ENCODE measurements at places on chromosomes 2 and 18. TPM values are rescaled to one million over a fixed set of nuclear protein-coding genes. Genes with fewer than 3 reads are reported as not detected.

Gene DAPL1
- not detected for total RNA-seq

Gene INPP1
- total RNA-seq = 16.1 TPM

Gene DNAH6
- under 0.01 TPM for total RNA-seq

Gene IL37
- total RNA-seq = not detected

Gene CFC1
- total RNA-seq = not detected

Gene IHH
- total RNA-seq = 0.09 TPM

Gene SLC14A1
- total RNA-seq = 0.09 TPM

Gene UGT1A4
- total RNA-seq = not detected

Gene PPP1R1C
- not detected for total RNA-seq
